ENCODE measurements at places on chromosomes 11 and 22. TPM values are rescaled to one million over a fixed set of nuclear protein-coding genes. Genes with fewer than 3 reads are reported as not detected.

GRCh38 chr11:75350743-75351540 lies 519 bp downstream of the ARRB1 start:
- ATAC-seq = peak; percentile 48

GRCh38 chr11:19405966-19406365 lies 165.2 kb upstream of the E2F8 start:
- ATAC-seq = no peak

GRCh38 chr11:44750551-44751465 lies 24.0 kb downstream of the TSPAN18 start:
- peak; percentile 8 for ATAC-seq

DNA sequence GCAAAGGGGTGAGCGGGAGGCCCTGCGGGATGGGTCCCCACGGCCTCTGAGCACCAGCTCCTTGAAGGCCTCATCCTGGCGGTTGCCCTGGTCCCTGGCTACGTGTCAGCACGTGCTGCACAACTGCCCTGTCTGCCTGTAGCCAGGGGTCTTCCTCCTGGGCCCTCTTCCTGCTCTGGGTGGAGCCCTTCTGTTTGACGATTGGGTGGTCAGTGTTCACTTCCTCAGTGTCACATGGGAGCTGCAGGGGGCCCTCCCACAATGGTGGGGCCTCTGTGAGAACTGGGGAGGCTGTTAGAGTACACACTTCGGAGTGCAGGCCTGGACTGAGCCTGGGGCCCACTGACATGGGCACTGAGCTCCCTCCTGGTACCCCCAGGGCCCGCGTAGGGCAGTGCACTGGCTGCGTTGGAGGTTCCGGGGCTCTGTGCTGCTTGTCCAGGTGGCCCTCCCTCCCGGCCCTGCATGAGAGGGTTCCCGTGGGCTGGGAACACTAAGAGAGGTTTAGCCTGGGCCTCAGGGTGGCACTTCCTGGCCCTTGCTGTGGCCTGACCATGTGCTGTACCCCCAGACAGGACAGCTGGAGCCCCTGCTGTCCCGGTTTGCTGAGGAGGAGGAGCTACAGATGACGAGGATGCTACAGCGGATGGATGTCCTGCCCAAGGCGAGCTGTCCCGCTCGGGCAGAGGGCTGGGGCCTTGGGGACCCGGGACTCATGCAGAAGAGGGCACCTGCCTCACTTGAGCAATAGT lies 13.8 kb downstream of the DGCR6L start:
- ATAC-seq = peak; percentile 31

The OR2D2 gene
- total RNA-seq = 1.5 TPM
